ENCODE measurements at places on chromosomes 2 and 18.
A peak's percentile ranks its signal among the peaks of the same experiment; 100 is the strongest.

DNA sequence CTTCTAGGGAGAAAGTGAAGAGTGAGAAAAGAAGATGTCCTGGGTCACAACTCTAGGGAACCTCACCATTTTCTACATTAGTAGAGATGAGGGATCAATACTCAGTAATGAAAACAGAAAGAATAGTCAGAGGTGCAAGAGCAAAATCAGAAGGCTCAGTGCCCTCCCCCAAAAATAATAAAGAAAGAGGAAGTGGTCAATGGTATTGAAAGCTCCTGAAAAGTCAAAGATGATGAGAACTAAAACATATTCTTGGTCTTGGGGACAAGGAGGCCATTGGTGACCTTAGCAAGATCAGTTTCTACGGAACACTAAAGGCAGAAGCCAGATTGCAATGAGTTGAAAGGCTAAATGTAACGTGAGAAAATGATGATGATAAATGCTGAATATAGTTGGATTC is 24.5 kb upstream of the MYO1B start:
- DNase-seq: no peak

DNA sequence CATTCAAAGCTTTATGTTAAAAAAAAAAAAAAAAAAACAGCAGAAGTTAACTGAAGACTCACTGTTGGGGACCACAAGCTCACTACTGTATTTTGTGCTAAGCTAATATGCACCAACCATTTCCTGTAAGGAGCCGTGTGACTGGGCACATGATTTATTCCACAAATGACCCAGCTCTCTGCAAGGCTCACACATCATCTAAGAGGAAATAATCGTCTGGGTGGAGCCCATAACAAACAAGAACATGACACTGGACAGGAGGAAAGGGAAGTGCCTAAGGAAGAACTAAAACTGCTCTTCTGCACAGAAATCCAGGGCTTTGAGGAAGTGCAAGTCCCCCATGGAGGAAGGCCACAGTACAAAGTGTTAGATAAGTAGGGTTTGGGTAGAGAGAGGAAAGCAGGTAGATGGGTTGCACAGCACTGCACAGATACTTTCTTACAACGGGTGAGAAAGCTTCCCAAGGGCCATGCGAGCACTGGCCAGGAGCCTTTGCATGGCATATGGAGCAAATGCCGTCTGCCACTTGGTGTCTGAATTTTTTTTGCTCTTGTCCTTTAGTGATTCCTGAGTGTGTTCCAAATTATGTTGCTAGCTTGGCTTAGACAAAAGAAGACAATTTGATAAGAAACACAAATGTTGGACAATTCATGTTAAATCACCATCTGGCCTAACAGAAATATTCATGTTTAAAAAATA is 24.4 kb downstream of the NFE2L2 start:
- peak; percentile 71 for DNase-seq

GRCh38 chr2:39570614-39571013 is 95.1 kb upstream of the TMEM178A start:
- DNase-seq: no peak

GRCh38 chr2:12424809-12425208 is 291.9 kb upstream of the TRIB2 start:
- DNase-seq: no peak

- no peak for DNase-seq
Observed at GRCh38 chr2:104923665-104924064, 69.8 kb downstream of the POU3F3 start.

- DNase-seq: peak; percentile 96
Observed at GRCh38 chr2:101759162-101759561, 61.7 kb downstream of the MAP4K4 start.

GRCh38 chr18:80119111-80119510 is 10.0 kb downstream of the ADNP2 start:
- DNase-seq: no peak

DNA sequence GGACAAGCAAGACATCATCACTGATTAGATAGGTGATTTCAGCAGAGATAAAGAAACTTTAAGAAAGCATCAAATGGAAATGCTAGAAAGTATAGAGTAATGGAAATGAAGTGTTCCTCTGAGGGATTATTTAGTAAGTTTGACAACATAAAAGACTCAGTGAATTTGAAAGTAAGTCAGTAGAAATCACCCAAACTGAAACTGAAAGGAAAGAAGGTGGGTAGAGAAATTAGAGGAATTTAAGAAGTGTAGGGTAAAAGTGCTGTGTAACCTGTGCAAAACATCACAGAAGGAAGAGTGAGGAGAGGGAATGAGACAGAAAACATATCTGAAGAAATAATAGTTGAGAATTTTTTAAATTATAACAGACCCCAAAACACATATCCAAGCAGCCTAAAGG is 343.1 kb downstream of the CBLN2 start:
- DNase-seq: peak; percentile 1

DNA sequence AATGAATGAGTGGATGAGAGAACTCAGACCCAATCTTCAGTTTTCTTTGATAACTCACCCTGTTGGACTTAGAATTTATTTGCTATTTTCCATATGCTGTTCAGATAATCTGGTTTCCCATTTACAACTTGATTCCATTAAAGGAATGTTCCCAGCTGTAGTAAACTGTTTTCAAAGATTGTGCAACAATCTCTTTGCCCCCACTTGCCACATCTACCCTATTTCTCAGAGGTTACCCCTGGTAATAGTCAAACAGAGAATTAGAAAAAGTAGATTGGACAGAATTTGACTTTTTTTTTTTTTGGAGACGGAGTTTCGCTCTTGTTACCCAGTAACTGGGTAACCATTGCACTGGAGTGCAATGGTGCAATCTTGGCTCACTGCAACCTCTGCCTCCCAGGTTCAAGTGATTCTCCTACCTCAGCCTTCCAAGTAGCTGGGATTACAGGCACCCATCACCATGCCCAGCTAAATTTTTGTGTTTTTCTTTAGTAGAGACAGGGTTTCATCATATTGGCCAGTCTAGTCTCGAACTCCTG is 93.4 kb upstream of the SIX2 start:
- DNase-seq: no peak

DNA sequence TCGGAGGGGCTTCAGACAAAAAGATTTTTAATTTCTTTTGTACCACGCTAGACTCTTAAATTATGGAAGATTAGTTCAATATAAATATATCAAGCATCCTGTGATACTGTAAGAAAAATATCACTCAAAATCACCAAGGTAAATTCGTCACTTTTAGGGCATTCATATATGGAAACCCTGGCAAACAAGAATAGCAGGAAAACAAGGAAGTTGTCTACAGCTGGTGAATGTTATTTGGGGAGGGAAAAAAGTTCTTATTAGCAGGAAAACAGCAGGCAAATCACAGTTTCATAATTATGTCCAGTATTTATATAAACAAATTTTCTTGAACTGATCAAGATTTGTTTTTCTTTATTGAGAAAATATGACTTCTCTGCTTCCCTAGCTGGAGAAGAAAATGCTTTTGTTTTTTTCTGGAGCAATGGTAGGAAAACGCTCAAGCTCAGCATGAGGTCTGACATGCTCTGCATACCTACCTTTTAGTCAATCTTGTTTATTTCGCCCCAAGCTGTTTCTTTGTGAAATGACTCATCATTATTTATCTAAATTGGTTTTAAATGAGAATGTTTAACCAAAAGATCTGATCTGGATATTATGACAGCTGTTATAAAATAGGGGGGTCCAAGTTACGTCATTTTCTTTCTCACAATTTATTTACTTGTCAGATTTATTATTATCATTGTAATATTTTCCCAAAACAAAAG is 14.7 kb downstream of the LINC00305 start:
- DNase-seq: peak; percentile 91

DNA sequence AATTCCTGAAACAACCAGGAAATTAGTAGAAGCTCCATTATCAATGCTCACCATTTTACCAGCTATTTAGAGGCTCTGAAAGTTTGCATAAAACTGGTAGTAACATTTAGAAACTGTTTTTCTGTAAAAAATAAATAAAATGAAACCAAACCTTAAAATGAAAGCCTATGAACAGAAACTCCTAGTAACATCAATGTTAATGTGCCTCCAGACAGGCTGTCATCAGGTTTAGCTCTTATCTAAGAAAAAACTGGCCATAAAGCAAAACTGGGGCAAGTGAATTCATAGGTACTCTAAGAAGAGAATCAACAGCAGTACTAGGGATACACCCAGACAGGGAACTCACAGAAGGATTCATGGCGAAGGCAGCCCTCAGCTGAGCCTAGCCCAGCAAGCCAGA is 8.0 kb downstream of the E2F6 start:
- DNase-seq: no peak

- DNase-seq: no peak
Observed at GRCh38 chr2:60852282-60852860, 29.0 kb upstream of the REL start.

Measured in choroid plexus epithelial cell (primary cell).